Activated naive CD8-positive, alpha-beta T cell treated with anti-CD3 and anti-CD28 coated beads, Interleukin-2, amount 10 ng/mL, durations not matched to agents 7 days and 5 days (primary cell): ENCODE measurements at places on chromosomes 2 and 18. TPM values are rescaled to one million over a fixed set of nuclear protein-coding genes. Genes with fewer than 3 reads are reported as not detected.

GRCh38 chr18:13725566-13726231 lies 659 bp downstream of the FAM210A start:
- DNase-seq: no peak

- no peak for DNase-seq
Measured at GRCh38 chr2:183207110-183207509, 82.9 kb downstream of the NUP35 start.

- no peak for DNase-seq
Measured at GRCh38 chr2:9708683-9709538, 78.1 kb upstream of the YWHAQ start.

DNA sequence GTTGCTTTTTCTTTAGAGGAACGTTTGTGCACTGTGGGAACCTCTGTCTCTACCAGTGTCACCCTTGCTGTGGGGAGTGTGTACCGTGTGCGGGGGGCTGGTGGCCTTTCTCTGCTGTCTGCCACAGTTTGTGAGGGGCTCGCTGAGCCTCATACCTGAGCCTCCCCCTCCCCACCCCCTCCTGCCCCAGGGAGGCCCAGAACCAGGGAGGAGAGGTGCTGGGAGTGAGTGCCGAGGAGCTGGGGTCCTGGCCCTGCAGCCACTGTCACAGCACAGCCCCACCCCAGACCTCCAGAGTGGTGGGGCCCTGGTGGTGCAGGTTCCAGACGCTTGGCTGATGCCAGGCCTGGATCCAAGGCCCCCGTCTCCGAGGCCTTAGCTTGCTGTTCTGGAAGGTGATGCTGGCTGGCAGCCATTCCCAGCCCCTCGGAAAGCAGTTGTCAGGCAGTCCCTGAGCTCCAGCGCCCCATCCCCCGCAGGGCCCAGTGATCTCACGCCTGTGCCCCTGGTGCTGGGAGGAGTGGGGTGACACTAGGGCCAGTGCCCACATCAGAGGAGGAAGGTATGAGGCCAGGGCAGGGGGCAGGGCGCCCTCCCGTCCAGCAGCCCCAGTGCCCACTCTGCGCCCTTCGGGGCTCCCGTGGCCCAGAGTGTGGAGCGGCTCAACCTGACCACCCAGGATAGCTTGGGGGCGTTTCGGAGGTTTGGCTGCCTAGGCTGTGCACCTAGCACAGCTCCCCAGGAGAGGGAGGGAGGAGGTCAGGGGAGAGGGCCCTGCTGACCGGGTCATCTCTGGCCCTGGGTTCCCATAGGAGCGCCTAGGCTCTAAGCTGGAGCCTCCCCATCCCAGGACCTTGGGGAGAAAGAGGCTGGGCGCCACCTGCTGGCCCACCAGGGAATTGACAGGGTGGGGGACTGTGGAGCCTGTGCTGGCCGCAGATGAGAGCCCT lies 53.0 kb upstream of the ALPP start:
- peak; percentile 76 for DNase-seq

GRCh38 chr2:45980161-45980865 lies 316.9 kb upstream of the EPAS1 start:
- DNase-seq: no peak

GRCh38 chr2:16069663-16069932 lies 129.2 kb downstream of the MYCN start:
- no peak for DNase-seq

- no peak for DNase-seq
Measured at GRCh38 chr2:158011055-158011771, 90.5 kb upstream of the UPP2 start.

DNA sequence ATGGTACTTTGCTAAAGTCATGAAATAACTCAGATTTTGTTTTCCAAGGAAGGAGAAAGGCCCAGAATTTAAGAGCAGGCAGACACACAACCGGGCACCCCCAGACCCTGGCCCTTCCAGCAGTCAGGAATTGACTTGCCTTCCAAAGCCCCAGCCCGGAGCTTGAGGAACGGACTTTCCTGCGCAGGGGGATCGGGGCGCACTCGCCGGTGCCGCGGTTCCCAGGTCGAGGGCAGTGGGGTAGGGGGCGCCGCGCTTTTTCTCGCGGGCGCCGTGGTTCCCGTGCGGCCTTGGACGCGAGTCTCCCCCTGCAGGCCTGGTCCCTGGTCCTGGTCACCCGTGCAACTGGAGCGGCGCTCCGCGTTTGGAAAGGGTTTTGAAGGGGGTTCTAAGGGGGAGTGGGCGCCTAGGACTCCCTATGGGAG lies 1.2 kb downstream of the ZNF236 start:
- DNase-seq: no peak

The SLC38A11 gene
- not detected for total RNA-seq

DNA sequence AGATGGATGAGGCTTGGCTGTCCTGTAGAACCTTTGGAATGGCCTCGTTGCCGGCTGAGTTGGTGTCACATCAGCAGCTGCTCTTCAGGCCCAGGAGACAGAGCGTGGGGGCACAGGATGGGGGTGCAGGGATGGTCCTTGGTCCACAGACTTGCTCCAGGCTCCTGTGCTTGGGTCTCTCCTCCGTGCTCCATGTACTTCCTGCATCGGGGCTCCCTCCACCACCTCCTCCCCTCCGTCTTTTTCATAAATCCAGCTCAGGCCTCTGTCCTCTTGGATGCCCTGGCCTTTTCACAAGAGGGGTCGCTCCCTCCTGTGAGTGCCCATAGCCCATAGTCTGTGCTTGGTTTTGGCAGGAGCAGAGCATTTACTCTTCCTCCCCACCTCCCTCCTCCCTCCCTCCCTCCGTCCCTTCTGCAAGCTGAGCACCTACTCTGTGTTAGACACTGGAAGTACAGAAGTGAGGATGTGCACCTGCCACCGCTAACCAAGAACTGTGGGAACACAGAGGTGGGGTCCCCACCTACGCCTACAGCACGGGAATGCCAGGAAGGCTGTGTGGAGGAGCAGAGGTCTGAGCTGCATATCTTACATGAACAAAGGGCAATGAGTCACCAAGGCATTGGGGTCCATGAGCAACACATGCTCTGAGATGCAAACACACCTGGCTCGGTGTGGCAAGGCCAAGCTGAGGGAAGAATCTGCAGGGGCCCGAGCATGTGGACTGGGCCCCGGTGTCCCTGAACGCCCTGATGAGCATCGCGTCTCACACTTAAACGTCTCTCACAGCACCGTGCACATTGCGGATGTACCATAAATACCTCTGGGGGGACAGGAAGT lies 458.7 kb upstream of the HS6ST1 start:
- DNase-seq: no peak

DNA sequence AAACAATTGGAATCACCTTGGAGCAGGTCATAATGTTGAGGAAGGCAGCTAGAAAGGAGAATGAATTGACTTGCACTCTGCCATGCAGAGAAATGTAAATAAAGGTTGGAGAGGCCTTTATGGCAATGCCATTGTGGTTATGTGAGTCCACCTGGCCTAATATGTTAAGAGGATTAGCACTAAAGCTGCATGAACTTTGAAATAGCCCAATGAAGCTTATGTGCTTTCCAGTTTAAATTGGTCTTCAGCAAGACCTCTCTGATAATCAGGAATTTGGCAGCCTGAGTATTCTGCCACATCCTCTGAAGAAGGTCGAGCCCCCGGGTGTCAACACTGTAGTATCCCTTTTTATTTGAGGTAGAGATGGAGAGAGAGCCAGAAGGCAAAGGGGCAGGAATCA lies 464.9 kb downstream of the CDH2 start:
- DNase-seq: no peak

GRCh38 chr2:15790326-15790725 lies 150.0 kb upstream of the MYCN start:
- DNase-seq: no peak

DNA sequence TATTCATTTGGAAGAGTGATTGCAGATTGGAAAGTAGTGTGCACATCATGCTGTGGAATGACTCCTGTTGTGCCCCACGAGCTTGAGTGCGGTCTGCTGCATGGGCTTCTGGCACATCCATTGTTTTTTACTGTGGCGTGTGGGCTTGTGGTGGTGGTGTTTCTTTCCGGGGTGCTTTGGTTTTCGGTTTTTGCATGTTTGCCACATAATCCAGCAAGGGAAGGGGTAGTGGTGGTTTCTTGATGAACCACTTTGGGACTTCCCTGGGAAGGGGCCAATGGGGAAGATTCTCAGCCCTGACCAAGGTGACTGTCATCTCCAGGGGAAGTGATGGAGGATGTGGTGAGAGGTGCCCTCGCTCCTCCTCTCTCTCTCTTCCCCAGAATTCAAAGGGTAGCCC lies 57.0 kb downstream of the COA5 start:
- DNase-seq: peak; percentile 56

DNA sequence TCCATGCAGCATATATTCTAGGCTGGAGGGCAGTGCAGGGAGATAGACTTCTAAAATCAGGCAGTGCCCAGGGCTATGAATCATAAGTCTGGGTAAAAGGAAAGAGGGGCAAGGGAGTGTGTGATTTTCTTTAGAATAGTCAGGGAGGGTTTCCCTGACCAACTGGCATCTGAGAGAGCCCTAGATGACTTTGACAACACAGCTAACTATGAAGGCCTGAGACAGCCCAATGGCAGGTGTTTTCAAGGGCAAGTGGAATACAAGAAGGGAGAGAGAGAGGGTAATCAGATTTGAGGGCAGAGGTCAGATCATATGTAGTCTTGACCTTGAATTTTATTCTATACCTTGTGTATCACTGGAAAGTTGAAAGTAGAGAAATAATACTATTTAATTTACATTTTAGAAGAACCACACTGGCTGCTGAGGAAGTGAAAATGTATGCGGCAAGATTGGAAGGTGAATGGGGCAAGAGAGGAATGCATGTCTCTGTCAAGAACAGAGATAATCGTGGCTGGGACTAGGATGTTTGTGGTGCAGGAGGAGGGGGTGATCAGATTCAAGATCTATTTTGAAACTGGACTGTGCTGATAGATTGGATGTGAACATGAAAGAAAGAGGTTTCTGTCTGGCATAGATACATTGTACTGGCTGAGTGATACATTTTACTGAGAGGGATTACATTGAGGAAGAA lies 1.9 kb upstream of the ITGB6 start:
- no peak for DNase-seq

- DNase-seq: no peak
Measured at GRCh38 chr2:143312441-143312840, 183.2 kb downstream of the ARHGAP15 start.

The ACTG2 gene
- total RNA-seq: 0.43 TPM

GRCh38 chr2:13607139-13607538 lies 890.4 kb downstream of the TRIB2 start:
- DNase-seq: no peak

DNA sequence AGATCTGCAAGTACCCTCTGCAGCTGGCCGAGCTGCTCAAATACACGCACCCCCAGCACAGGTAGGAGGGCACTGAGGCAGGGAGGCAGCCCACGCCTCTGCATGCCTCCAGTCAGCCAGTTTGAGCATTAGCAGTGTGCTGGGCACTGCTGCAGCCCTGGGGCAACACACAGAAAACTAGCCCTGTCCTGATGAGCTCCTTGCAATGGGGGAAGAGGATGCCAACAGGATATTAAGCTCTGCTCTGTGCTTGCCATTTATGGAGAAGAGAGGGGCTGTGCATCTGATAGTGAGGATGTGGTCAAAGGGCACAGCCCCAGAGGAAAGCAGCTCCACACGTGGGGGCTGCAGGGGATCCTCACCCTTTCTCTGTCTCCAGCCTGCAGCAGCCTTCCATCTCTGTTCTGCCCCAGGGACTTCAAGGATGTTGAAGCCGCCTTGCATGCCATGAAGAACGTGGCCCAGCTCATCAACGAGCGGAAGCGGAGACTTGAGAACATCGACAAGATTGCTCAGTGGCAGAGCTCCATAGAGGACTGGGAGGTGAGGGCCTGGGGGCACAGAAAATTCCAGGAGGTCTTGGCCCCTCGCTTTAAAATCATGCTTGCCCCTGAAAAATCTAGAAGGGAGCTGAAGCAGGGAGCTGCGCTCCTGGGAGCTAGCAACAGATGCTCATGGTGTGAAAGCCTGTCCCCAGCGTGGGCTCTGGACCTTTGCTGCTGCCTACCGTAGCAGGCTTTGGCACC lies 51.7 kb downstream of the FAM168B start:
- DNase-seq: peak; percentile 57

GRCh38 chr2:23321751-23322150 lies 63.2 kb upstream of the KLHL29 start:
- DNase-seq: no peak

The ANKRD30B gene
- total RNA-seq: not detected

The BCL2 gene
- total RNA-seq: 121 TPM

DNA sequence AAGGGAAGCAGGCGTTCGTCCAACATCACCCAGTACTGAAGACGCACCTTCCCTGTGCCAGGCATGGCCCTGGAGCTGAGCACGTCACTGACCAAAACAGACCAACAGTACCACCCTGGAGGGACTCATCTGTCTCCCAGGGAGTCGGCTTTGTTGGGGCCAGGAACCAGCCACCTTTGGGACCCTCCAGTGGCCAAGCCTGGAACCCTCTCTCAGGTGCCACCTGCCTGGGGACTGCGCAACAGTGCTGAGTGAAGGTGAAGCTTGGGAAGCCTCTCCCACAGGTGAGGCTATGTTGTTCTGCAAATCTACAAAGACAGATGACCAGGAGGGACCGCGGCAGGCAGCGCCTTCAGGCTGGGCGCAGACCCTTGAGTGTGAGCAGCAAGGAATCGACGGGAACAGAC lies 91.4 kb upstream of the OTOS start:
- no peak for DNase-seq
